Fibroblast of upper back skin (primary cell): ENCODE measurements at places on chromosomes 7 and 10.
A peak's percentile ranks its signal among the peaks of the same experiment; 100 is the strongest.

- no peak for DNase-seq
These were observed 1.6 kb upstream of the VIPR2 start for GRCh38 chr7:159146084-159146858.

GRCh38 chr10:42488416-42488815 lies 150.0 kb downstream of the ZNF33B start:
- peak; percentile 31 for DNase-seq

DNA sequence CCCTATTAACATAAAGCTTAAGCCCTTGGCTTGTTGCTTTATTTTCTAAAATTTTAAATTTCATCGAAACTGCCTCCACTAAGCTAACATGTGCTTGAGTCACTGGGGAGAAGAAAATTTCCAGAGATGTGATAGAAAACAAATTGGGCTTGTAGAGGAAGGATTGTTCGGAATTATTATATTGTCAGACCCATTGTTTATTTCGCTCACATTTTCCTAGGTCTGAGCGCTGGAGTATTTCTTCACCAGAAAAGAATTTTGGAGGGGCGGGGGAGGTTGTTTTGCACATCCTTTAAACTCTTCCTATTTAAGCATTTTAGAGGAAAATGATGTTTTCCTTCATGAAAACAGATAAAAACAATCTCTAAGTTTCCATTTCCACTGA lies 29.1 kb downstream of the CELF2 start:
- DNase-seq = no peak

- DNase-seq = no peak
These were observed 14.9 kb upstream of the GATAD1 start for GRCh38 chr7:92432299-92432946.

DNA sequence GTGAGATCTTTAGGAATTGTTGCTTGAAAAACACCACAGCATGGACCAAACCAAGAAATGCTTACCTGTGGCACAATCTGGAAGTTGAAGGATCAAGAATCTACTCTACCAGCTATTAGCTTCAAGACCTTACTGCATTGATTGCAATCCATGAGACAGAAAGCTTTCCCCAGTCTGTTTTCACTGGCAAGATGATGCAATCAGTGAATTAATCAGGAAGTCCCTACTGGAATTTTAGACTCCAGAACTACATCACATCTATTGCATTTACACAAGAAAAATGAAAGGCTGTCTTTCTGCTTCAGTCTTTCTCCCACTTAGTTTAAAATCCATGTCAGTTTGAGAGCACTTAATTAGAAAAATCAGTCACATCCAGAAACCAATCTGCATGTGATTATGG lies 191.7 kb downstream of the TFEC start:
- DNase-seq = peak; percentile 71

DNA sequence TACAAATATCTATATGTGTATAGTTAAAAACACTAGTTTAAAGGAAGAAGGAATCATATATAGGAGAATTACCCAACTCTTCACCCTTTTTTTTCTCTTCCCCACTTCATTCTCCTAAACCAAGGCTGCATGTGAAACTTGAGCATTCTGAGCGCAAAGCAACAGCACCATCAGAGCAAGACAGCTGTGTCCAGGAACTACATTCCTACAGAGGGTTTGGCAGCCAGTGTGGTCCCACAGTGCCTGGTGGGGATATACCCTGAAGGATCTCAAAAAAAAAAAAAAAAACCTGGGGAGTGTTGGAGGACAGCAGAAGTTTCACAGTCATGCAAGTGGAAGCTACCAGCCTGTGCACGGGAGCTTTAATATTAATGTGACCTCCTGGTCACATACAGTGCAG lies 310.4 kb downstream of the CTNNA3 start:
- DNase-seq = no peak

DNA sequence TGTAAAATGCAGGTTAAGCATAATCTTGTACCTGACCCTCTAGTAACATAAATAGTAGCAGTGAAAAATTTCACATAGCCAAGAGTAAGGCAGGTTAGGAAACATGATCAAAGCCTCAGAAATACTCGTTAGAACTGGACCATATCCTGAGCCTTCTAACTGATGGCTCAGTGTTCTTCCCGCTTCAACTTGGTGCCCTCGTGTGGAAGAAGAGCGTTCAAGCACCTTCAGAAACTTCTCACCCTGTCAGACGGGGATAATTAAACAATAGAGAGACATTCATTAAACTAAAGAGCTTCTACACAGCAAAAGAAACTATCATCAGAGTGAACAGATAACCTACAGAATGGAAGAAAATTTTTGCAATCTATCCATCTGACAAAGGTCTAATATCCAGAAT lies 124.5 kb downstream of the MYOF start:
- peak; percentile 32 for DNase-seq

GRCh38 chr7:85974176-85974575 lies 669.5 kb upstream of the GRM3 start:
- DNase-seq = no peak

- no peak for DNase-seq
These were observed 70.4 kb upstream of the DNAJB12 start for GRCh38 chr10:72425133-72425532.

DNA sequence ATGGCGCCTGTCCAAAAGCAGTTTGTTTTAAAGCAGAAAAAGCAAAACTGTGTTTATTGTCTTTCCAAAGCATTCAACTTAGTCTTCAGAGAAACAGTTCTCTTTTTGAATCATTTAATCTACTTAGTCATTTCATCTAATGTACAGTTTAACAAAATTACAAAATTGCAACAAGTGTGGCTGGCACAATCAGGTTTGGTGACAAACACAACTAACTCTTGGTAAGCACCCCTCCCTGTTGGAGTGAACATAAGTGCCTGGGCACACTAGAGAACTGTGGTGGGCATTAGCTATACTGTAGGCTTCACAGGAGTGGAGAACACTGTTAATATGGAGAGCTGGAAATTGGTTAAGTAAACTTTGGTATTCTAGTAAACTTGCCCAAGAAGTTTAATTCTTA lies 6.9 kb downstream of the CREM start:
- DNase-seq = no peak

- no peak for DNase-seq
These were observed 1.7 kb upstream of the HMX2 start for GRCh38 chr10:123146013-123146893.

DNA sequence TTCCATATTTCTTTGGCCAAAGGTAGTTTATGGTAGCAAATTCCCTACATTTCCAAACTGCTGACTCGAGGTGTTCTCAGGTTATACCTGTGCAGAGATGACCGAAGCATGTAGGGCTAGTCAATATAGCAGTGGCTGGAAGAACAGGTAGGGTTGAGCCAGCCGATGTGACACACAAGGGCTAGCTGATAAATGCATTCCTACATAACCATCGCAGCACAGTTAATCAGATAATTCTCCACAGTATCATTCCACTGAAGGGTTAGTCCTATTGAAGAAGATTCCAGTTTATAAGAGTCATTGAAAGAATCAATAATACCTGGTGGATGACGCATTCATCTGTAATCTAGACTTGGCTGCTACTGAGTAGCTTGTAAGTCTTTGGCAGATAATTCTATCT lies 220.0 kb downstream of the KIF20B start:
- peak; percentile 26 for DNase-seq

GRCh38 chr10:5283305-5284158 lies 81.2 kb upstream of the UCN3 start:
- peak; percentile 46 for DNase-seq

- DNase-seq = no peak
These were observed 25.8 kb downstream of the TES start for GRCh38 chr7:116236020-116236630.

DNA sequence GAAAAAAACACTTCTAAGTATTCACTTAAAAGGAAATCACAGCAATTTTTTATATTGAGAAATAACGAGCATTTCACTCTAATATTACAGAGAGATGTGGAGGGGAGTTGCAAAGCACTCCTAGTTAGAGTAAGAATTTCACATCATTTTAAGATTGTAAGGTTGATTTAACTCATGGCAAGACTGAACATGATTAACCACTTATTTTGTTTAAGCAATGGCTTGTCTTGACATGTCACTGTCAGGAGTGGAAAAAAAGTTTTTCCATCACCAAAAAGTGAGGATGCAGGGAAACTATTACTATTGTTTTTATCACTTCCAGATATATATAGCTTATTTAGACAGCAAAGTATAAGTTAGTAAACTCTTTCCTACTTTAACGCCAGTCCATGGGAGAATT lies 27.1 kb downstream of the CD36 start:
- no peak for DNase-seq

- no peak for DNase-seq
These were observed at the start of gene NEUROG3 for GRCh38 chr10:69573056-69573806. Gene NEUROG3 (minus strand): TSS chr10:69573422. CDS start chr10:69573043, 379 bp downstream.

DNA sequence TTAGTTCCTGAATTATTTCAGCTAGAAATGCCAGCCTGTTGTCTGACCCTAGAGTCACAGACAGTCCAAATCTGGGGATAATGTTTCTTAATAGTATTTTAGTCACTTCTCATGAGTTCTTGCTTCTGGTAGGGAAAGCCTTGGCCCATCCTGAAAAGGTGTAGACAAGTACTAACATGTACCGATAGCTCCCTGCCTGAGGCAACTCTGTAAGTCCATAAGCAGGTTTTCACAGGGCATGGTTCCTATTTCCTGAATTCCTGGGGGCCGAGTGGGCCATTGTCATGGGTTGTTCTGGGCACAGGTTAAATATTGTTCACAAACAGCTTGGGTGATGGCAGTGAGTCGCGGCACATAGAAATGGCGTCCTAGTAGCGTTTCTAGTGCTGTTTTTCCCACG lies 3.1 kb upstream of the ZNF117 start:
- no peak for DNase-seq

GRCh38 chr10:133230387-133231195 lies 574 bp downstream of the UTF1 start:
- DNase-seq = no peak

DNA sequence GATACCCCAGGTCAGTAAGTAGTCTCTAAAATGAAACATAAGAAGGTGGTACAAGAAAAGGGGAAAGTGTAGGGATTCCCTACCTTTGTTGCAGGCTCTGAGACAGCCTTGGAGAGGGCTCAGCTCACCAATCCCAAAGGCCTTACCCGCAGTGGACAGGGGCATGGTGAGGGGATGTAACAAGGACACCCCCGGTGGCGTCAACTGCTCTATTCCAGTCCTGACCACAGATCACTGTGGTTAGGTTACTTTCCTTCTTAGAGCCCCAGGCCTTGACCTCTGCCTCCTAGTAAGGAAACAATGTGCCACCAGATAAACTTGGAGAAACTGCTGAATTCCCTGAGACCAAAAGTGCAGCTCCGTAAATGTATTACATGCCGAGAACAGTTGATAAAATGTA lies 17.5 kb downstream of the PLXNA4 start:
- no peak for DNase-seq

- DNase-seq = no peak
These were observed 35.5 kb downstream of the CLIP2 start for GRCh38 chr7:74324531-74325209.

GRCh38 chr10:132583456-132583855 lies 45.9 kb downstream of the INPP5A start:
- DNase-seq = no peak

- DNase-seq = no peak
These were observed 41.8 kb downstream of the MTURN start for GRCh38 chr7:30176463-30177109.

- no peak for DNase-seq
These were observed 340.0 kb upstream of the NRP1 start for GRCh38 chr10:33674491-33674890.

GRCh38 chr7:80967071-80967916 lies 48.4 kb upstream of the SEMA3C start:
- peak; percentile 57 for DNase-seq

- no peak for DNase-seq
These were observed 8.1 kb downstream of the STK32C start for GRCh38 chr10:132299371-132300336.

DNA sequence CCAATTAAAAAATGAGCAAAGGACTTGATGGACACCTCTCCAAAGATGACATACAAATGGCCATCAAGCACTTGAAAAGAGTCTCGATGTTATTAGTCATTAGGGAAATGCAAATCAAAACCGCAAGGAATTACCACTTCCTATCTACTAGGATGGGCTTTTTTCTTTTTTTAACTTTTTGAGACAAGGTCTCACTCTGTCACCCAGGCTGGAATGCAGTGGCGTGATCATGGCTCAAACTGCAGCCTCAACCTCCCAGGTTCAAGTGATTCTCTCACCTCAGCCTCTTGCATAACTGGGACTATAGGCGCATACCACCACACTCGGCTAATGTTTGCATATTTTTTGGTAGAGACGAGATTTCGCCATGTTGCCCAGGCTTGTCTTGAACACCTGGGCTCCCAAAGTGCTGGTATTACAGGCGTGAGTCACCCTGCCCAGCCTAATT lies 13.6 kb downstream of the NKX1-2 start:
- no peak for DNase-seq

DNA sequence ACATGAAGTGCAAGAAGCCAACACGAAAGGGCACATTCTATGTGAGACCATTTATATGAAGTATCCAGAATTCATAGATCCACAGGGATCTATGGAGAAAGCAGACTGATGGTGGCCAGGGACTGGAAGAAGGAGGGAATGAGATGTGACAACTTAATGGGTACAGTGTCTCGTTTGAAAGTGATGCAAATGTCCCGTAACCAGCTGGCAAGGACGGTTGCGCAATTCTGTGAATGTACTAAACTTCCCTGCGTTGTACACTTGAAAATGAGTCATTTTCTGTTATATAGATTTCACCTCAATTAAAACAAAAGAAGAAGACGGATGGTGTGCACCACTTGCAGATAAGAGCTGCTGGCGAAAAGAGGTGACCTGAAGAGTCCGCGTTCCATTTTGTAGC lies 861.1 kb downstream of the TYW1 start:
- DNase-seq = no peak

- no peak for DNase-seq
These were observed 75.4 kb downstream of the MPLKIP start for GRCh38 chr7:40059057-40059456.

- no peak for DNase-seq
These were observed 4.7 kb upstream of the DENND2A start for GRCh38 chr7:140645166-140645900.

DNA sequence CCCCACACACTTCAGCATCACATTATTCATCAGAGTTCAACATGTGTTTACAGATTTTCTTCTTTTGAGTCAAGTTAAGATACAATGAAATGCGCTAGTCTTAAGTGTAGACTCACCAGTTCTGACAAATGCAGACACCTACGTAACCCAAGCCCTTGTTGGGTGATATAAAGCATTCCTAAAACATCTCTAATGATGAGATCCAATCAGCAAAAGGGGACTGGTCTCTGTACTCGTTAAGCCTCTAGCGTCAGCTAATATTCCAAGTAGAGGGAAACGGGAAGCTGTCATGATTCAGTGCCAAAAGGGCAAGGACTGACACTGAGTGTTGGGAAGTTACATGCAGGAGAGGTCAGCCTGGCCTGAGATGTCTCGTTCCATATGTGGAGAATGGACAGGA lies 38.7 kb upstream of the TRIL start:
- DNase-seq = no peak

- DNase-seq = no peak
These were observed 179.6 kb downstream of the TCERG1L start for GRCh38 chr10:131131726-131132591.

DNA sequence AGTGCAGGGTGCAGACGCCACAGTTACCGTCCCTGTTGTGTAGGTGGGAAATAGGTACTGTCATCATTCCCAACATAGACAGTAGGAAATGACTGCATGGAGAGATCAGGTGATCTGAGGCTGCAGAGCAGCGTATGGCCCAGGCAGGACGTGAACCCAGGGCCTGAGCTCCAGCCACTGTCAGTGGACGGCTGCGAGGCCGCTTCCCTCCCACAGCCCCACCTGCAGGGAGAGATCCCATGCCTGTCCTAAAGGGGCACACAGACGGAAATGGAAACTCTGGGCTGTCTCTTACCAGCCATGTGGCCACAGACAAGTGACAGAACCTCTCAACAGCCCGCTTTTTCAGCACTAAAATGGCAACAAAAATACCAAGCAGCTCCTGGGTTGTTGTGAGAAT lies 44.5 kb upstream of the MNX1 start:
- DNase-seq = no peak
